ENCODE measurements at places on chromosomes 16 and 17.

DNA sequence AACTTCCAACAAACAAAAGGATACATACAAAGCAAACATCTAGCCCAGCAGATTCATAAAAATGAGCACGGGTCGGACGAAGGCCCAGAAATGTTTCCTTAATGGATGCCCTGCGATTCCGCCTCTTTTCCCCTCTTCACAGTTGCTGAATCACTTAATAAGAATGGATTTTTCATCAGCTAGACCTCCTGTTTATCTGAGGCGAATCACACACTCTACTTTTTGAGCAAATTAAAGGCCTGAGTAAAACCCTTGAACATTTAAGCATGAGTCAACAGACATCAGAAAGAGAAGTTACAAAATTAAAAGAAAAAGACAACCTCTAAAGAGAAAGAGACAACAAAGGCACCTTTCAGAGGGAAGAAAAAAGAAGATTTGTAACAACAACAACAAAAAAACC lies 44.7 kb downstream of the HS3ST3A1 start:
- DNase-seq, result no peak

DNA sequence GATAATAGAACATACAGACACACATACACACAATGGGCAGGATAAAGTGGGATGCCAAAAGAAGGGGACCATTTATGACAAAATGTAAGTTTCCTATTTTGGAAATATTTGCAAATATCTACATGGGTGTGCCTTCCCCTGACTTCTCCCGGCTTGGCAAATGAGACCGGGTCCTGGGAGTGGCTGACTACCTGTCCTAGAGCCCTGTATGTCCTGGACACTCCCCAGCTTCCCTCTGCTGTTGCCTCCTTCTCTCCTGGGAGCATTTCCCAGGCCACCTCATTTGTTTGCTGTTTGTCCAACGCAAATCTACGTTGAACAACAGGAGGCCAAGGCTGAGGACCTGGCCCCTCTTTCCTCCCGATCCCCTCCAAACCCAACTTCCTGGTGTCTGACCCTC lies 16.9 kb downstream of the PECAM1 start:
- DNase-seq, result no peak

DNA sequence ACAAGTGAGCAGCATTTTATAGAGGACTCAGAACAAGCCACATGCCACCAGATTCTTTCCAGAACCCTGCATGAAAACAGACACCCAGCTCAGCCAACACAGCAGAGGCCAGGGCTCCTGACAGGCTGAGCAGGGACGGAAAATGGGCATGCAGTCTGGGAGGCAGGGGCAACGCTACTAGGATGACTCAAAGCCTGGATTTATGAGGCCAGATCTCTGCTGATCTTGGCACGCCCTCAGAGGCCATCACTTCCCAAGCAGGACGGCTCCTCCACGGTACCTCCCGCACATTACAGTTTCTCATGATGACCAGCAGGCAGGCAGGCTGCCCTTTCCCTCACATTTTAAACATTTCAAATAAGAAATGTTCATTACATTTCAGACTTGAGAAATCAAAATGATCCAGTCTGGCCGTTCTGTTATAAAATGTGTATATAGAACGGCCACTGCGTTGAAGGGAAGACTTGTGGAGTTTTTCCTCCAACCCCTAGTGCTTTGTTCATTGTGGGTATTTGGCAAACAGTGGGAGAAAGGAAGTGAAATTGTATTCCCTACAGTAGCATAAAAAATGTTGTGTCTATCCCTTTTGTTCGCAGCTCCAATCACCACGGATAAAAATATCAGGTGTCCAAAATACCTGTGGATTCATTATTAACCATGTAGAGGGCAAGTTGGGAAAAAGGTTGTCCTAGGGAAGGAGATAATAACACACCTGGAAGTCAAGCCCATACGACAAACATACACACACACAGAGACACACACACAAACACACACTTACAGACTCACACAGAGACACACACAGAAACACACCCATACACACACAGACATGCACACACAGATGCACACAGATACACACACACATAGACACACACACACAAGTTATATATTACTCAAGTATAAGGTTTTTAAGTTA lies 64.8 kb upstream of the ADAMTS18 start:
- no peak for DNase-seq

GRCh38 chr16:47568351-47568750 lies 107.2 kb downstream of the PHKB start:
- no peak for DNase-seq

- no peak for DNase-seq
These were observed 19.2 kb downstream of the SGF29 start for GRCh38 chr16:28572696-28573510.

GRCh38 chr16:3920206-3920605 lies 39.7 kb upstream of the CREBBP start:
- DNase-seq, result no peak

GRCh38 chr16:46650254-46650623 lies 29.1 kb upstream of the SHCBP1 start:
- DNase-seq, result no peak

Measured in erythroblast (primary cell).